ENCODE measurements at places on chromosomes 12 and 14.

DNA sequence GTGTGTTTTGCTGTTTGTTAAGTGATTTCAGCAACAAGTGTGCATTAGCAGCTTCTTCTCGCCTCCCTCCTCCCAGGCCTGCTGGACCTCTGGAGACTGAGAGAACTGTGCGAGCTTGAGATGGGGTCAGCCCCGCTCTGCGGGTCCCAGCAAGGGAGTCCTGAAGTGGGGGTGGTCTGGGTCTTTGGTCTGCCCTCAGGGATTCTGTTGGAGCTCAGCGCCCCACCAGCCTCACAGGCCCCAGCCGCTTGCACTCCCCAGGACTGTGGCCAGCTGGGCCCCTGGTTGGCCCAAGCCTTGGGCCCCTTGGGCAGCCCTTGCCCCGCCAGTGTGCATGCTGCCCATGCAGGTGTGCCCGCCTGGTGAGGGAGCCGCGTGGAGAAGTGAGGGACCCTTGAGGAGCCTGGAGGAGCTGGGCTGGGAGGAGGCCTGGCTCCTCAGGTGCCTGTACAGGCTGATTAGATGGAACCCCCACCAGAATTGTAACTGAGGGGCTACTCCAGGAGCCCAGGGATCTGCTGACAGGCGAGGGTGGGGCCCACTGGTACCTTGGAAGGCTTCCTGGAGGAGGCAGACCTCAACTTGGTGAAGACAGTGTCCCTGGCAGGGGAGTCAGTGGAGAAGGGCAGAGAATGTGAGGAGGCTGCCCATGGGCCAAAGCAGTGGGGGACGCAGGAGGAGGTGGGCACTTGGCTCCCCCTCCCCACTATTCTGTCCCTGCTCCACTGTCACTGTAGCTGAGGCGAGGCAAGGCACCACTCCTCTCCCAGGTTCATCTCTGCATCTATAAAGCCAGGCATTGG lies 56.7 kb downstream of the BEGAIN start:
- no peak for DNase-seq

DNA sequence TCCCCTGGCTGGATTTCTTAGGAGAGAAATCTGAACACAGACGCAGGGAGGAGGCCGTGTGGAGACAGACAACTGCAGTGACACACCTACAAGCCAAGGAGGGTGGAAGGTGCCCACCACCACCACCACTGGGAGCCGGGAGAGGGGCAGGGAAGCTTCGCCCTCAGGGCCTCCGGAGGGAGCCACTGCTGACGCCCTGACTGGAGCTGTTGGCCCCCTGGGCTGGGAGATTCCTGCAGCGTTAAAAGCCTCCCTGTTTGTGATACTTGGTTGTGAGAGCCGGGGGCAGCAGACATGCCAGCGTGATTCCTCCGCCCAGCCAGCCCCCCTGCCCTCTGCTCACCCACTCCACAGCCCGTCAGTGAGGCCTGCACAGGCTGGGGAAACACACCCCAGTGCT lies 72.0 kb downstream of the CHGA start:
- DNase-seq = no peak

DNA sequence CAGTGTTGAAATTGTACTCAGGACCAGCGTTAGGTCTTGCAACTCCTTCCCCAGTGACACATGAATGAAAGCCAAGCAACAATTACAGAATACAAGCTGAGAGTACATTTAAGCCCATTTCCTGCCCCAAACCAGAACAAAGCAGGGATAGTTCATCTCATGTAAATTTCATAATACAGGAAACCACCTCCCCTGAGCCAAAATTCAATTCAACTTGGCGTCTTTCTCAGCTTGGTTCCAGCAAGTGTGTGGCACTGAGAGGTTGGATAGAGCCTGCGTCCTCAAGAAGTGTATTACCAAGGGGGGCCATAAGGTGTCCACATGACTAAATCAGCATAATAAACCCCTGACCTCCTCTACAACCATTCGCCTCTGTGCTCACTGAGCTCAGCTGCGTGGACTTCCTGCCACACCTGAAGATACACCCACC lies 278.9 kb upstream of the CRY1 start:
- no peak for DNase-seq

GRCh38 chr12:91982946-91983345 lies 162.7 kb downstream of the BTG1 start:
- no peak for DNase-seq

DNA sequence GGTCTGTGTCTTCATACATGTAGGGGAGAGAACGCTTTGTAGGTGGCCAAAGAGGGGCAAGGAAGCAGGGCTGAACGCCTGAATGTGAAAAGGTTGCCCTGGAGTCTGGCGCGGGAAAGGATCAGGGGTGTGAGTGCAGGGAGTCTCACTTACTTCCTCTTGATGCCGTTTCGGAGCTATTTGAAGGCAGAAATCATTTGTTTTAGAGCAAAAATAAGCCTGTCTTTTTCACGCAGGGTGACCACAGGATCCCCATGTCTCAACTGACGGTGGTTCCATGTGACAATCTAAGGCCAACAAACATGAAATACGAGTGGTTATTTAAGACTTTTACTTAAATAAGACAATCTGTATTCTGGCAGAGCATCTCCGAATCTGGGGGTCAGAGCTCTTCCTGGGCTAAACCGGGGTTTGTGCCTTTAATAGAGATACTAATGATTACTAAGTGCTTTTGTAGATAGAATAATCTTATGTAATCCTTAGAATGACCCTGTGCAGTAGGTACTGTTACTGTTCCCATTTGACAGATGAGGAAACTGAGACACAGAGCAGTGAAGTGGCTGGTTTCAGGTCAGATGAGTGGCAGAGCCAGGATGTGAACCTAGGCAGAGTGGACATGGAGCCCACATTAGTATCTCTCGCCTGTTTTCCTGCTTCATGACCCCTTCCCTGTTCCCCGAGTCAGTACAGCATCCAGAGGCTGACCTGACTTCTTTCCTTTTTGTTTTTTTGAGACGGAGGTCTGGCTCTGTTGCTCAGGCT lies 1.9 kb downstream of the BRI3BP start:
- no peak for DNase-seq

DNA sequence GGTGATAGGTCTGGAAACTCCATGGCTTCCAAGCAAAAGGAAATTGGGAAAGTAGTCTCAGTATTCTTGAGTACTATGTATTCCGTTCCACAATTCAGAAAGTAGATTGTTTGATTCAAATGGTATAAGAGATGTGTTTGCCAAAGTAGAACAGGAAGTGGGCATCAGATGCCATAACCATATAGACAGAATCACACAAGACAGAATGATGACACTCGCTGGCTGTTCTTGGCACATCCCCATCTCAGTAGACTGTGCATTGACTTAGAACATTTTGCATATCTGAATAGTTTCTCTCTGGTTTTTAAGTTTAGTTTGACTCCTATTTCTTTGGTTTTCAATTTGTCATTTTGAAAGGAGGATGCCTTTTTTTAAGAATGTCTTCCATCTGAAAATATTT lies 221.1 kb upstream of the RGS6 start:
- DNase-seq = no peak

GRCh38 chr12:50322206-50322605 lies 38.9 kb upstream of the LIMA1 start:
- no peak for DNase-seq

GRCh38 chr12:66354291-66354690 lies 52.0 kb downstream of the HELB start:
- DNase-seq = no peak

- DNase-seq = no peak
Measured at GRCh38 chr14:62301080-62301479, 538.9 kb downstream of the SNAPC1 start.

- DNase-seq = no peak
Measured at GRCh38 chr14:91138511-91139359, 24.9 kb downstream of the DGLUCY start.

DNA sequence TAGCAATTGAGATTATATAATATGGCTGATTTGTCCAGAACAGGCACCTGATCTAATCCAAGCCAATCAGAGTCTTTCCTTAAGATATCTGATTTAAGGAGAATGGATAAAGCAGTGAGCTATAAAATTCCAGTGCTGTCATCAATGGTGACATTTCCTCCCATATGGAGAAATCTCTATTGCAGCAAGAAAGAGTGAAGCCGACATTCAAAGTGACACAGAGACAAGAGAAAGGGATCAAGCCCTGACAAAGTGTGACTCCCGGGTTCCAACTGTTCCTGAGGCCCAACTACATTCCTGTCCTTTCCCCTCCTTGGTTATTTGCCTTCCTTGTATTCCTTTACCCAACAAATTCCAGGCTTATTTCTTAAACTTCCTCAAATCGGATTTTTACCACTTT lies 430.0 kb upstream of the SOX5 start:
- no peak for DNase-seq

DNA sequence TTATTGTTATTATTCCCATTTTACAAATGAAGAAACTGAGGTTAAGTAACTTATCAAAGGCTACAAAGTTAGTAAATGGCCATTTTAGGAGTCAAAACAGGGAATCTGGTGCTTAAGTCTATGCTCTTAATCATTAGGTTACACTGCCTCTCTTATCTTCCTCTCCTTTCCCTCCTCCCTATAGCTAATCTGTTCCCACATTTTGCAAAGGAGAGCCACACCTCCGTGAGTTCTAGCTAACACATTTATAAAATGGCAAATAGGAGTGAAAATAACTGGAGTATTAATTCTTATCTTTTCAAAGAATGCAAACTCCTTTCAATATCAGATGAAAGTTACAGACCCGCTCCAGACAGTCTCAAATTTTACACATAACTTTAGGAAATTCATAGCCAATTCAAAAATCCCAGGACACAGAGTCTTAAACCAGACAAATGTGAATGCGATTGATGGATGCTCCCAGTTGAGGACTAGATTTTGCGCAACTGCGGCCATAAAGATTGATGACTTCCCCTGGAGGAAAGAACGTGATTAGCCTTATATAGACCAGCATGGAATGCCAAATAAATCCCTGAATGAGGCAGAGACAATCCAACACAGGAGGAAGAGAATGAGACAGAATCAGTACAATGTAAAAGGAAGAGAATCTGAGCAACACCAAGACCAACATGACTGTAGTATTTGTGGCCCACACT lies 225.0 kb upstream of the ARID2 start:
- no peak for DNase-seq

DNA sequence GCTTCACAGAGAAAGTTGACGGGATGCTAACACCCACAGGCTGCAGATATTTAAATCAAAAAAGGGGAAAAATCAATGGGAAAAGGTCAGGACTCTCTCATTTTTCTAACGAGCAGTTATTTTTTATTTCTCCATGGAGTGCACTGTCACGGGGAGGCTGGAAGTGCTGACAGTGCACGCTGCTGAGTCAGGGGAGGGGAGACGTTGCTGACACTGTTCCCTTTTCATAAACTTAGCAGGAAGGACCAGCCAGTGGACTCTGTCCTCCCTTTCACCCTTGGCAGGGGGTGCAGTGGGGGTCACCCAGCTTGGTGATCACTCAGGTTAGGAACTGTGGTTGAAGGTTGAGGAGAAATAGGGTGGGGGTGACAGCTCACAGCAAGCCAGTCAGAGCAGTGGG lies 65.6 kb upstream of the FUT8 start:
- DNase-seq = no peak

DNA sequence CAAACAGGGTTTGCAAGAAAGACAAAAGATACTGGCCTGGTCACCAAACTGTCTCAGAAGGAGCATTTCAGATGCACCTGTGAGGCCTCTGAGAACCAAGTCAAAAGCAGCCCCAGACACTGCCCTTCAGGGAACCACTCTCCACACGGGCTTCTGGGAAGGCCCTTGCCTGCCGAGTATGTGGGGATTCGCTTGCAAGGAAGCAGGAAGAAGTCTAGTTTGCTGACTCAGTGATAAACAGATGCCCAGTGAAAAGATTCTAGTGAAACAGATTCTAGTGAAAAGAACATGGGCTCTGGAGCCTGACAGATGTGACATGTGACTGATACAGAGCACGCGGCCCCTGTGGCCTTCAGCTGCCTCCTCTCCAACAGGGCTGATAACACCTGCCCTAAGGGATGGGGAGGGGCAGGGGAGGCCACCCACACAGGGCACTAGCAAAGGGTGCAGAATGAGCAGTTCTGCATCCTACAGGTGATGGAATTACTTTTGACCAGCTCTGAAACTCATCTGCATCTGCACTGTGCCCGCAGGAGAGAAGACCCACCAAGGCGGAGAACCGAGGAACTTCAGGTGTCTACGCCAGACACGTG lies 19.1 kb downstream of the AMN start:
- no peak for DNase-seq

- no peak for DNase-seq
Measured at GRCh38 chr12:7557227-7557626, 53.6 kb upstream of the CD163 start.

GRCh38 chr12:104309446-104309993 lies 6.0 kb downstream of the EID3 start:
- DNase-seq = no peak

DNA sequence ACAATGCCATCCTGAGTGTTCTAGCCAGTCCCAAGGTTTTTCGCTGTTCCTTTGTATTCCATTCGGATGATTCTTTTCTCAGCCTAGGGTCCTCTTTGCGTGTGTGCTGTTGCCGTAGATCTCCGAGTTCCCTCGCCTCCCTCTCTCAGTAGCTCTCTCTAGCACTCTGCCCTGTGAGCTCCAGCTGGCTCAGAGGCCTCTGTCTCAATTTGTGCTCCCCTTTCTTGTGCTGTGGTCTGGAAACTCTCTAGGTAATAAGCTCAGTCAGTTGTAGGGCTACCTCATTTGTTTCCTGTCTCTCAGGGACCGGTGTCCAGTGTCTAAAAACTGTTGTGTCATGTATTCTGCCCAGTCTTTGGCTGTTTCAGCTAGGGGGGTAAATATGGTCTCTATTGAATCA lies 179.3 kb downstream of the PCNX1 start:
- no peak for DNase-seq

- DNase-seq = peak; percentile 67
Measured at GRCh38 chr12:121799842-121800693, 3.7 kb upstream of the SETD1B start.

DNA sequence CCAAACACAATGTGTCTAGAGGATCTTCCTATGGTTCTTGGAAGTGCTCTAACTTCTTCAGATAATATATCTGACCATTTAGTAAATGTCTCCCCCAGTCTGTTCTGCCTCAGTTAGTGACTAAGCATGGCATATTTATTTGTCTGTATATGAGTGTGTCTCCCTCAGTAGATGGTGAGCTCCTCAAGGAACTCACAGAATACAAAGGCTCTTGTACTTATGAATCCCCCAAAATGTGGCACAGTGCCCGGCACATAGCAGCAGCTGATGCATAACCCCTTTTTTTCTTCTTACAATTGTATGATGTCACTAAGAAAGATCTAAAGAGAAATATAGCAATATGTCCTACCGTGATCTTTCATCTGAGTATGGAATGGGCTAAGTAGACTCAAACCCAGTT lies 264.7 kb upstream of the PRICKLE1 start:
- no peak for DNase-seq

DNA sequence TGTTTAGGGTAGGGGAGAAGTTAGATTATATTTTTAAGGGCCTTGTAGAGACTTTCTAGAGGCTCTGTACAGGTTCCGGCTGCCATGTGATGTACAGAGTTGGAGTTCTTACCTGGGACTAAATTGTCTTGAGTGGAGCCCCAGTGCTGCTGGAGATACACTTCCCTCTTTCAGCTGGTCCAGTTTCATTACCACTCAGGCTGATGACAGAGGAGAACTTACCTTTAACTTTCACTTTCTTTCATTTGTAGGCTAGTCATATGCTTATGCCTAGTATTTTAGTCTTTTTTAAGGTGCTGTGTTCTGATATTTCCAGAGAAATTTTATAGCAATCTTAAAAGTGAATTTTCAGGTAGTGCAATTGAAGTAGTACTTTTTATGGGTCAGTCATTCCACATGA lies 117.3 kb downstream of the ERC1 start:
- DNase-seq = no peak

Measured in activated gamma-delta T cell (primary cell).